Hematopoietic multipotent progenitor cell treated with erythropoietin and hydrocortisone succinate and interleukin-3 and kit ligand, for 8 days (in vitro differentiated cells): ENCODE measurements at places on chromosomes 2 and 18.

GRCh38 chr18:45231617-45232016 is 383.7 kb upstream of the SLC14A2 start:
- no peak for DNase-seq

DNA sequence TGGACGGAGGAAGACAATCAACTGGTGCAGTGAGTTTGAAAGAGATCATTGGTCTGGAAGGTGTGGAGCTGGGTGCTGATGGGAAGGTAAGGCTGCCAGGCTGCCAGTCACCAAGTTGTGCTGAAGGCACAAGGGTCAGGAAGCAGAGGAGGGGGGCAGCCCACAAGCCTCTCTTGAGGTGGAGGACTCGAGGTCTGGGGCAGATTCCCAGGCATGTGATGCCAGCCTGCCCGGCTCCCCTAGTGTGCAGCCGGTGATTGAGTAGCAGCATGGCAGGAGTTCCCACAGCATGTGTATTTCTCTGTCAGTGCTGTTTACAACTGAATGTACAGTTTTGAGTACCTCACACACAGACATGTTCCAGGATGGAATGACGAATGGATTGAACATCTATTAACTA is 99.3 kb downstream of the CABLES1 start:
- no peak for DNase-seq

- no peak for DNase-seq
Observed at GRCh38 chr2:118473846-118474540, 373.5 kb downstream of the EN1 start.

- no peak for DNase-seq
Observed at GRCh38 chr2:200065477-200065876, 110.1 kb downstream of the MAIP1 start.

DNA sequence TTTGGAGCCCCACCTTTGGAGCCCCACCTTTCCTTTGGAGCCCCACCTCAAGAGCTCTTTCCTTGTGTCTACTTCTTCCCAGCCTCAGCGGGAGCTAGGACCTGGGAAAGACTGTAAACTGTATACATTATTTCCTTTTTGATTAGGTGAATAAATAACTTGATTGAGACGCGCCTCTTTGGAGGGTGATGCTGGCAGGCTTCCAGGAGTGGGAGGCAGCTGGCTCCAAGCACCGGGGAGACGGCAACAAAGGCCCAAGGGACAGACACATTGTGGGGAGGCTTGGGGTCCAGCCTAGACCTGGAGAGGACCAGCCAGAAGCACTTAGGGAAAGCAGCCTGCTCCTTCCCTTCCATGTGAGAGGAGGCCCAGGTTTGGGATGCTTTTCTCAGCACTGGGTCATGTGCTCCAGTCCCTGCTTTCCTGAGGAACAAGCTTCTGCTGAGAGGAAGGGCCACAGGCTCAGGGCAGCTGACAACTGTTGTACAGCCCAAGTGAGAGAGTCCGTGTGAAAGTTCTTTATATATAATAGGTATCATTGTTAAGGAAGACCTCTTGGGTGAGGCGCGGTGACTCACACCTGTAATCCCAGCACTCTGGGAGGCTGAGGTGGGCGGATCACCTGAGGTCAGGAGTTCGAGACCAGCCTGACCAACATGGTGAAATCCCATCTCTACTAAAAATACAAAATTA is 297.2 kb upstream of the SLC14A2 start:
- DNase-seq = no peak

- DNase-seq = no peak
Observed at GRCh38 chr2:51516667-51517066, 484.7 kb upstream of the NRXN1 start.

DNA sequence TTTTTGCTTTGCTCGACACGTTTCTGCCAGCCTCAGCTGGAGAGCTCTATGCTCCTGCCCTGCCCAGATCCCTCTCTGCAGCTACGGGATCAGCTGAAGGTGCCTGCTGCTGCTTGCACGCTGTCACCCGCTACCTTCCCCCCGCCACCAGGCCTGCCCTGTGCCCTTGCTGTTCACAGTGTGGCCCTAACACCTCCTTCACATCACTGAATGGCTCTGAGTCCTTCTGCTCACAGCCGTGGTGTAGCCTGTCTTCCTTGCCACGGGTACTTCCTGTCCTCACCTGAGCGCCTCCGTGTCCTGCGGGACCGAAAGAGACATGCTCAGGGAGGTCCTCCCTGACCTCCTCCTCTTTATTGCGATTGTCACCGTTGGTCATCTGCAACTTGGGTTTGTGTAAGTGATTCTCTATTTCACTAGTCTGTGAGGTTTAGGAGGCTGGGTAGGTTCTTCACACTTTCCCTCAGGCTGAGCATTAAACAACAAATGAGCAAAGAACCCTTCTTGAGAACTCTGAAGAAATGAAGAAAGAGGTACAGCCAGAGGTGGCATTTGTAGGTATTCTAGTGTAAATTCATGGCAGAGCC is 127.5 kb downstream of the NCK2 start:
- no peak for DNase-seq

DNA sequence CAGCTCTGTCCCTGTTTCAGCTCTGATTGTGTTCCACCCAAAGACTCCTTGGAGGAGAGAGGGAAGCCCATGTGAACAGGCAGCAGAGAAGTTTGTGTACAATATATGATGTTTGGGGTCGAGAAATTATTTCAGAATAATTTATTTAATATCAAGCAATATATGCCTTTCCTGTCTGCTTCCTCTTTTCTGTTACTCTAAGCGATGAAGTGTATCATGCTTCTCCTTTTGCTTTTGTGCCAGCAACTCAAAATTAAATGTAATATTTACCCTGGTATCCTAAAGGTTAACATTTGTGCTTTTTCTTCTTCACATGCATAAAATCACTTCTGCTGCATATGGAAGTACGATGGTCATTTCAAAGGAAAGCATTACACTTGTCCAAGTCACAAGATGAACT is 2.4 kb upstream of the NTSR2 start:
- DNase-seq = no peak

GRCh38 chr2:27636766-27637165 is 7.9 kb downstream of the GPN1 start:
- DNase-seq = no peak

DNA sequence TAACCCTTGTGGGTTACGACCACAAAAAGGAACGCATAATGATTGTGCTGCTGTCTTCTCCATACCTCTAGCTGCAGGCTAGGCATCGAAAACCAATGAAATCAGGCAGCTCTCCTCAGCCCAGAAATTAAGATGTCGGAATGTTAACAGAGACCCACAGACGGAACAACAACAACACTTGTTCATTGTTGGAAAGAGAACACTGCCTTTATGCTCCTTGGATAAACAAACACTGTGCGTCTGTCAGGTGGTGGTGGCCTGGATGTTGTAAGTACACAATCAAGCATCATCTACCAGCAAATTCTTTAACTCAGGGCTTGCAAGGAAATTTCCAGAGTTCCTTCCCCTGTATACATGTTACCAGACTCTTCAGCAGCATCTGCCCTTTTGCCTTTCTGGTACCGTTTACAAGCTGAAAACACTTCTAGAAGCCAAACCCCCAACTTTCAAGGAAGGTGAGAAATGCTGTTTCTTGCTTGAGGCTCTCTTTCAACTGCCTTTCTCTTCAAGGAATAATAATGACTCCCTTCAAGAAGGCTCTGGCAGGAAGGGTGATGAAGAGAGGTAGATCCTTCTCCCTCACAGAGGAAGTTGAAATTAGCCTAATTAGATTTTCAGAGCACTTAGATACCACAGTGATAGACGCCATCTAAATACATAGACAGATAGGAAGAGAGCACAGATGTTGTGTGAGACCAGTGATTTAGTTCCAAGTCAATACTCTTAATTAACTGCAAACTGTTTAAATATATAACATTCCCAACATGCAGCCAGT is 332.7 kb downstream of the ZNF521 start:
- no peak for DNase-seq

DNA sequence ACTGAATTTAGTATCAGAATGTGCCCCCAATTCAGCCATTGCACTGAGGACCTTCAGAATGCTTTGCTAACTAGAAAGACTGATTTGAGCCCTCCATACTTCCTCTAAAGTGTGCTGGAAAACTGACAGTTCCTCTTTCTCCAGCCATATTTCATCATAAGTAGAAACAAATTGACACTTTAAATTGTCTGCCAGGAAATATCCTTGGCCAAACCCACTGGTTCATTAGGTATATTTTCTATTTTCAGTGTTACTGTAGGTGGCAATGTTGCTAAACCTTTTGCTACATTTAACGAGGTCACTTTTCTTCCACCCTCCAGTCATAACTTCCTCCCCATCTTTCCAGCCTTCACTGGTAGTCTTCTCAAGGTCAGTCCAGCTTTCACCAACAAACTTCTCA is 21.5 kb downstream of the SP5 start:
- peak; percentile 21 for DNase-seq

DNA sequence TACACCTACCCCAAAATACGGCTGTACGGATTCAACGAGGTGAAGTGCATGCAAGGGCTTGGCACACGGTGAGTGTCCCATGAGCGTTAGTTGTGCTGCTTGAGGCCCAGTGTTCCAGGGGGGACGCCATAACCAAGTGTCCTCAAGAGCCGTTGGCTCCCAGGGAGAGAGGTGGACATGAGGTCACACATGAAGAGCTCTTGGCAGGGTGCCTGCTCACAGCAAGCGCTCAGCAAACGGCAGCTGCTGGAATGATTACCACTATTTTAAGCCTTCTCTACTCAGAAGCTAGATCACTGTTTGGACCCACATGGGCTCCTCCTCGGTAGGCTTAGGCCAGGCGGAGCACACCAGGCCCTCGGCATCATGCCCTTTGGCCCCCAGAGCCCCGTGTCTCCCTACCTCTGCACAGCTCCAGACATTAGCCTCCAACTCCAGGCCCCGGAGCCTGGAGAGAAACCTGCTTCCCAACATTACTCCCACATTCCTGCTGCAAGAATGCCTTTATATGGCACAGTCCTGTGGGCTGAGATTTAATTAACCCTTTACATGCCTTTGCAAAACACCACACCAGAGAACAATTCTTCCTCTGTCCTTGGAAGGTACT is 68.4 kb upstream of the PPP1CB start:
- no peak for DNase-seq

- peak; percentile 73 for DNase-seq
Observed at GRCh38 chr18:70781860-70782453, 493.1 kb downstream of the SOCS6 start.

- DNase-seq = no peak
Observed at GRCh38 chr2:158665536-158666302, 129.4 kb upstream of the DAPL1 start.

DNA sequence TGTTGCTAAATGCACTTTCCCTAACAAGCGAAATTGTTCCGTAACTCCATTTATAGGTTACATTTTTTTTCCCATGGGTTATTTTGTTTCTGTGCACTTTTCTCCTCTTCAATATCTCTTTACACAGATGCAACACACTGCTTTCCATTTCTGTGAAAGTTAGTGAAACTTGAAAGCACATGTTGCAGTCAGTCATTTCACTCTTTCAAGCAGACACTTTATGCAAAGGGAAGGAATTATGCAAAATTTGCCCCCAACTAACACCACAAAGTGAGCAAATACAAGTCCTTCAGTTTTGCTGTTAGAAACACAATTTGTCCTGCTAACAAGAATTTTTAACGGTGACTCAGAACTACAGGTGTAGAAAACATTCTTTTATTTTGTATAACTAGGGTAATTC is 124.8 kb downstream of the PTH2R start:
- no peak for DNase-seq

GRCh38 chr2:240135706-240136012 is 446 bp downstream of the COPS9 start:
- DNase-seq = peak; percentile 10

- peak; percentile 65 for DNase-seq
Observed at GRCh38 chr2:134245340-134245984, 8.4 kb upstream of the MGAT5 start.

- peak; percentile 16 for DNase-seq
Observed at GRCh38 chr2:48568547-48568946, 38.6 kb downstream of the STON1 start.

GRCh38 chr2:102438578-102438977 is 15.6 kb downstream of the IL18RAP start:
- no peak for DNase-seq

DNA sequence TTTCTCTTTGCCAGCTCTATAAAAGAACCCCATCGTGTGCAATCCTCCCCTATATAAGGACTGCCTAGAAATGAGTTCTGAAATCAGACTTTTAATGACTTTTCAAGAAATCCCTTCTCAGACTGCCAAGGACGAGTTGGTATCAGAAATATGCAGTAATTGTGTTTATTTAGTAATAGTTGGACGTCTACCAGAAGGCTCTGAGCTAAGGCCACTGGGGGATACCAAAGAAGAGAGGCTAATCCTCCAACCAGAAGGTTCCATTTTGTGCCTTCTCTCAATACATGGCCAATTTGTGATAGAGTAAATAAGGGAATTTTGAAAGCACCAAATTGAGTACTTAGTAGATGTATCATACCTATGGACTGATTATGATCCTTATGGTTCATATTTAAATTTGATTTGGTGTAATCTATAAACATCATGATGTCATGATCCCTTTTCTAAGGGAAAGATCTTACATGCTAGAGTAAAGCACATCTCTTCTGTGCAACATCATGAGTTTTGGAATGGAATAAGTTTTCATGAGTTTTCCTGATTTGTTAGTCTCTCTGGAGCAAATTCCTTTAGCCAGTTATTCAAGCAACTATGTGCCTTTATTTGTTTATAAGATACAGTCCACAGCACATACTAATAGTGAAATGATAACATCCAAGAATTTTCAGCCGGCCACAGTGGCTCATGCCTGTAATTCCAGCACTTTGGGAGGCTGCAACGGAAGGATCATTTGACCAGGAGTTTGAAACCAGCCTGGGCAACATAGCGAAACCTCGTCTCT is 82.2 kb upstream of the LTBP1 start:
- no peak for DNase-seq

DNA sequence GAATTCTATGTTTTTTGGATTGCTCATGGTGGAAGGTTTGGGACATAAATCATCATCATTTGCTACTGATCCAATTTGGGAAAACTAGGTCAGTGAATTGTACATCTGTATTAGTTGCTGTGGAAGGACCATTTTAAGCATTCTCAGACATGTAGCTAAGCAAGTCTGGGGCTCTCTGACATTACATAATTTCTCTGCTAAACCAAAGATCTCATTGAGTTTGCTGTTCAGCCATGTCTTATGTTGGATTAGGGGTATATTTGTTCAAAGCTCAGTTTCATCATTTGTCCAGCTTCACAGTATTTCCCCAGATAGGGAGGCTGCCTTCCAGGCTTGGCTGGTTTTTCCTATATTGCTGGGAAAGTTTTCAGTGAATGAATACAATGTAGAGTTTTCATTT is 399.7 kb downstream of the MTX2 start:
- no peak for DNase-seq

GRCh38 chr18:62586781-62587487 is 64.1 kb downstream of the ZCCHC2 start:
- no peak for DNase-seq

GRCh38 chr2:190766595-190766994 is 114.0 kb upstream of the GLS start:
- no peak for DNase-seq
